ENCODE measurements at places on chromosomes 12 and 14. TPM values are rescaled to one million over a fixed set of nuclear protein-coding genes. Genes with fewer than 3 reads are reported as not detected.

The SLC17A8 gene
- total RNA-seq: not detected

The OR2AP1 gene
- not detected for total RNA-seq

The SYT1 gene
- total RNA-seq: 10.3 TPM

The AACS gene
- 22.3 TPM for total RNA-seq

The CLEC4D gene
- not detected for total RNA-seq

The TBC1D30 gene
- 5.3 TPM for total RNA-seq

The C12orf76 gene
- total RNA-seq: 8.9 TPM

The STON2 gene
- total RNA-seq: 0.11 TPM

The CELA1 gene
- total RNA-seq: not detected

The PRICKLE1 gene
- total RNA-seq: 21.6 TPM

The ADCK1 gene
- 3.1 TPM for total RNA-seq

The TEX52 gene
- total RNA-seq: not detected

The ENDOU gene
- total RNA-seq: 0.13 TPM

The G2E3 gene
- total RNA-seq: 17.0 TPM

The CLEC14A gene
- total RNA-seq: not detected

The TBX3 gene
- total RNA-seq: 26.4 TPM

The RBP5 gene
- total RNA-seq: not detected

The SLC25A47 gene
- not detected for total RNA-seq

The FGF23 gene
- not detected for total RNA-seq

The PRB2 gene
- total RNA-seq: 0.42 TPM

The ANKLE2 gene
- total RNA-seq: 48.1 TPM

The PAPLN gene
- total RNA-seq: 4.2 TPM
